ENCODE measurements at places on chromosomes 5 and 9.

DNA sequence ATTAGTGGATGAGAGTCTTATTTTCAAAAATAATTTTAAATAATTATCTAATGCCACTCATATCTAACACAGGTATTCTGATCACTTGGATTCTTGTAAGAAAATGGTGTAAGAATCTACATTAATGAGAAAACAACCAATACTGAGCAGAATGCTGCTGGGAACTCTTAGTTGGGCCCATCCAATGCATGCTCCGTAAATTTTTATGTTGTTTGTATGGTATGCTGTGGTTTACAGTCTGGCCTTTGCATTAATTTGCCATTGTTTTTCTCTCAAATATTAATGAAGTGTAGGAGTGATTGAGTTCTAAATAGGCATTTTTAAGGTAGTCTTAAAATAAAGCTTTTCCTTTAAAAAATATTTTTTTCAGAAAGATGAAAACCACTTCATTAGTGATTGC is 133.4 kb downstream of the ZSWIM6 start:
- DNase-seq, result no peak

GRCh38 chr5:80516826-80517225 is 28.9 kb downstream of the FAM151B start:
- DNase-seq, result no peak

DNA sequence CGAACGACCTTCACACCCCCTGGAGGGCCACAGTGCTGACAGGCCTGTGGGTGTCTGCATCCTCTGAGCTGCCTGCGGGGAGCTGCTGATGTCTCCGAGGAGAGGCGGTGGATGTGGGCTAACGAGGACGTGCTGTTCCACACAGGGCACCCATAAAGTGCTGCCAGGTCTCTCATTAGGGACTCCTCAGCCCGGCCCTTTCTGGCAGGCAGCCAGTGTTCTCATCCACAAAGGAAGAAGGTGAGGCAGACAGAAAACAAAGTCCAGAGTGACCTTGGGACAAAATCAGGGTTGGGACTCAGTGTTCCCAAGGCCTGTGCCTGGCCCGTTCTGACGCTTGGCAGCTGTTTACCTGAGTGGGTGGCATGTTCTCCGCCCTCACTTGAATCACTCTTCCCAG is 29.3 kb downstream of the CARTPT start:
- no peak for DNase-seq

DNA sequence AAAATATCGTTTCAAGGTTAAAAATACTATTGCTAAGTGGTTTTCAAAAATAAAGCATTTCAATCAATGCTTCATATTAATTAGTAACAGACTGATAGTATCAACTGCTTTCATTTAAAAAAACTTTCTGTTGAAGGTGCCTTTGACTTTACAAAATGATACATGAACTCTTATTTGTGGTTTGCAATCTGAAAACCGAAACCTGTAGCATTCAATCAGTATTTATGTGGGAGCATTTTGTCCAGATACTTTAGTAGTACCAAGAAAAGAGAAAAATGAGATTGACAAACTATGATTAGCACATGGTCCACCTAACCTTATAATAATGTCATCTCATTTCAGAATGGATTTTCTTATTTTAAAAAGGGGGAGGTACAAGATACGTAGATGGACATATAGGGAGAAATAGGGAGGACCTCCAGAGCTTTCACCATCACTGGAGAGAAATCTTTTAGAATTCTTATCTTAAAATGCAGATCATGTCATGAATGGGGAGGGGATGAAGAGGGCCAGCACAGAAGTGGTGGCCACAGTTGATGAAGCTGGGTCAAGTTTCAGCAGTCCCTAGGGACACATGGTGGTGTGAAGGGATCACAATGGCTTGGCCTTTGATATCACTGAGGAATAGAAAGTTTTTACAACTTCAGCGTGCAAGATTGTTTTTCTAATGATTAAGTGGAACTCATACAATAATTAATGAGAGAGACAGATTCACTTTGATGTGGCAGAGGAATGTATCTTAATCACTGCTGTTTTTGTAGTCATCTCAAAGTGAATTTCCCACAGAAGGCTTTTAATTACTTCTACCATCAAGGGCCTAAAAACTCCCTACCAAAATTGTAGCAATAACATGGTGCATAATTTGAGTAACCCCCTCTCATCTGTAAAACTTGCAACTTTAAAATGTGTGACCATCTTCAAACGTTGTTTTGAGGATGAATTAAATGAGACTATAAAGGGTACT is 322.3 kb upstream of the EDIL3 start:
- DNase-seq, result no peak

- no peak for DNase-seq
Measured at GRCh38 chr5:134732819-134733218, 5.5 kb upstream of the CAMLG start.

DNA sequence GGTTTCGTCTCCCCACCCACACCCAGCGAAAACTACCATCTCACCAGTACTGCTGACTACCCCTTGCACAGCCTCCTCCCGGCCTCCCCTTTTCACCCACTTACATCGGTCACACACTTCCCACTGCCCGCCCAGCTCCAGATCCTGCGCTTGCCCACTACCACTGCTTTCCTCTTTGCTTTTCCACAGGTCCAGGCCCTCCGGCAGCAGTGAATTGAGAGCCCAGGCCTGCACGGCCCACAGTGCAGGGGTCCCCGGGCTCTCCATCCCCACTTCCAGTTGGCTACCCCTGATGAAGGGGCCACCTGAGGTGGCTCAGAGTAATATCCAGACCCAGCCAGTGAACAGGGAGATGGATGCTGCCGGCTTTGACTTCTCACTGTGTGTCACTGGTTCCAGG is 120.2 kb upstream of the FSTL4 start:
- no peak for DNase-seq

DNA sequence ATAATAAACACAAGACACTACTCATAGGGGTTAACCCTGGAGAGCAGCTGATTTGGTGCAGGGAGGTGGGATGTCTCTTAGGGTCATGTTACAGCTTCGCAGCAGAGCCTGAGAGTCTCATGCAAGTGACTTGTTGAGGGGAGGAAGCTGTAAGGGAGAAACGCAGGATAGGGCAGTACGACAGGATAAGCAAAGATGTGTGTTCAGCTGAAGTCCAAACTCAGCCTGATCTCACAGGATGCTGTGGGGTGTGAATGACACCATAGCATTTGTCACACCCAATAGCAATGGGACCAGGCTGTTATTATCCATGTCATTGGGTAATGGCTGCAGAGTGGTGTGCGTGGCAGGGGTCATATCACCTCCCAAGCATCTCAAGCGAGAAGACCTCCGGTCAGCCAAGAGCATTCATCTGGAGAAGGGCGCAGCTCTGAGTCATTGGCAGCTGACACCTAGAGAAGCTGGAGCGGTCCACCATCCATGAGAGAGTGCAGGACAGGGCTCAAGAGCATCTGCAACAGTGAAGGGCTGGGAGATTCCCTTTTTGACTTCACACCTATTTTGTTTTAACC is 49.2 kb upstream of the RPL26L1 start:
- no peak for DNase-seq

DNA sequence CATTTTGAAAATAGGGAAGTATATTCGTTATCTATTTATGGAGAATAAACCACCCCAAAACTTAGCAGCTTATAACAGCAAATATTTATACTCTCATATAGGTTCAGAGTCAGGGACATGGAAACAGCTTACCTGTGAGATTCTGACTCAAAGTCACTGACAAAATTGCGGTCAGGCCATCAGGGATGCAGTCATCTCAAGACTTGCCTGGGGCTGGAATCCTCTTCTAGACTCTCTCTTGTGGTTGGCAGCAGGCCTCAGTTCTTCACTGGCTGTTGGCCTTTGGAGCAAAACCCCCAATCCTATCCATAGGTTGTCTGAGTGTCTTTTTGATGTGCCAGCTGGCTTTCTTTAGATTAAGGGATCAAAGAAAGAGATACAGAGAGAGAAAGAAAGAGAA is 275.6 kb downstream of the SEC61B start:
- DNase-seq, result no peak

GRCh38 chr9:115989831-115990230 is 163.8 kb upstream of the PAPPA start:
- no peak for DNase-seq

- no peak for DNase-seq
Measured at GRCh38 chr5:16891033-16891432, 45.1 kb downstream of the MYO10 start.

DNA sequence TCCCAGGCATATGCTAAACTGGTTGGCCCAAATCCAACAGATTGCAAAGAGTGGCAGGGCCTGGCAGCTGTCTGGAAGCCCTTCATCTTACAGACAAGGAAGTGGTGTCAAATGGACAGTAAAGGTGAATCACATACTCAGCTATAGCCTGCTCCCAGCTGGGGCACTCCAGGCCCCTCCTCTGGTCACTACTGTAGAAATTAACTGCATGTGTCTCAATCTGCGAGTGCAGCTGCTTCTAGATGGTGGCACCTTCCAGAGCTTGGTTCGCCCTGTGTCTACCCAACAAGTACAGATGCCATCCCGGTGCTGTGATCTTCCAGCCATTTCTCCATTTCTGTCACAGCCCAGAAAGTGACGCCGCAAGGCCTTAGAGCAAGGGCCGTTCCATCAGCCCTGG is 50.2 kb downstream of the OTULIN start:
- DNase-seq, result no peak

DNA sequence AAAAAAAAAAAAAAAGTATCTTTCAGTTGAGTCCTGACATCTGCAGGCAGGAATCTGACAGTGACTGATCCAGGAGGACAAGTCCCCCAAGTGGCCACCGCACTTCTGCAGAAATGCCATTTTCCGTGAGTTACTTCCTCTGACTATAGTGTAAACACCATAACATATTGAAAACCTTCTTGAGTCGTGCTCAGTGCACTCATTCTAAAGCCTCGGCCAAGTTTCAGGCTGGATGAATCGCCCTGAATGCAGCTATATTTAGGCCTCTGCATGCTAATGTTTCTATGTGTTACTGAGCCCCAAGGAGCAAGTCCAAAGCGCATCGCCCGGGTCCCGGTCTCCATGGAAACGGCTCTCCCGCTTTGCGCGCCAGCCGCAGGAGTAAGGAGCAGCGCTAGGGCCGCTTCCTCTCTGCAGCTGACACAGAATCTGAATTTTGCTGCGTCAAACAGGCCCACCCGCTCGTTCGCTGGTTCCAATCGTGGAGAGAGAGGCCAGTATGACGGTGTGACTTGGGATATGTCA is 335.4 kb downstream of the MSX2 start:
- DNase-seq, result no peak

- no peak for DNase-seq
Measured at GRCh38 chr9:36345103-36345846, 54.8 kb downstream of the RNF38 start.

- DNase-seq, result no peak
Measured at GRCh38 chr9:114180696-114181606, 25.6 kb downstream of the COL27A1 start.

DNA sequence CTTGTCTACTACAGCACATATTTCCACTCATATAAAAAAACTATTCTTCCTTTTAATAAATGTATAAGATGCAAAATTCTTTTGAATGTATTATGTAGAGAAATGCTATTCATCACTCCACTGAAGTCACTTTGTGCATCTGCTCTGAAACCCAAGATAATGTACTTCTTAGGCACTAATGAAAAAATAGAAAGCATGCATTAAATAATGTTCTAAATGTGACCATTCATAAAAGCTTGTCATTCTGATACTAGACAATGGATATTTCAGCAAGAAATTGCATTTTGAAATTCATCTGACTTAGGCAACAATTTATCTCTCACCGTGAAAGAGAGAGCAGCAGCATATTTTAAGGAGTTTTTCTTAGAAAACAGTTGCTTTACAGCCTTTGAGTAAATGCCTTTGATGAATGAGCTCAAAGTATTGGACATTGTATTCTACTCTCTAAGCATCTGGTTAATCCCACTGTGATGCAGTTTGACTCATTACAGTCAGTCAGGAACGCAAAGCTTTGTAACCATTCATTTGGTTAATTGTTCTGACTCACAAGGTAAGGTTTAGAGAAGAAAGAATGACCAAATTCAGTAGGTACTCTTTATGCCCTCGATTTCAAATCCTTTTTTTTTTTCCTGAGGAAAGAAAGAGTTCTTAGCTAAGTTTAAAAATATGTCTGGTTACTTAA is 2233.8 kb upstream of the C9orf72 start:
- DNase-seq, result no peak

- DNase-seq, result no peak
Measured at GRCh38 chr5:42858687-42859086, 47.0 kb upstream of the SELENOP start.

GRCh38 chr9:136213733-136214132 is 8.8 kb upstream of the LHX3 start:
- no peak for DNase-seq

- DNase-seq, result no peak
Measured at GRCh38 chr9:110338143-110338542, 480 bp upstream of the TXNDC8 start.

GRCh38 chr5:35908228-35908627 is 30.2 kb downstream of the CAPSL start:
- DNase-seq, result no peak

DNA sequence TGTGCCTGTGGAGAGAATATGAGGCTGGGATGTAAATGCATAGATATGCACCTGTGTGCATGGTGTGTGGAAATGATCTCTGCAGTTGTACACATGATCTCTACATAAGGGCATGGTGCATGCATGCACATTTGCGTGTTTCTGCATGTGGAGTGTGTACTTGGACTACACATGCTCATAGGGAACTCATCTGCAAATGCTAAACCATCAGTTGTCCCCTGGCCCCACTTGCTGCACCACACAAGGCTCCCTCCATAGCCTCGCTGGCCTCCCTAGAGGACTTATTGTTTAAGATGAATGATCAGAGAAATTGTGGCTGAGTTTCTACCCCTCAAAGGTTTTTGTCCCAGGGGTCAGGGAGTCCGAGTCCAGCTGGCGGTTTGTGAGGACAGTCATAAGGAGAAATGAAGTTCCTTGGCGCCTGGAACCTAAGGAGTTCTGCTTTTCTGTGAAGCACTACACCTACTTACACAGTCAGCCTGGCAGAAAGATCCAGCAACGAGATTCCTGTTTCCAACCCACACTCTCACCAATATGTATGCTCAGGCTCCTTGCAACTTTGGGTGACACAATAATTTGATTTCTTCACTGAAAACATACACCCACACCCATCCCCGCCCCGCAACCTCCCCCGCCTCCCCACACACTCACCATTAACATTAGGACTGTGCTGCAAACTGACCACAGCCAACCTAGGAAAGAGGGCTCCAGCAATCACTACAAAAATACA is 79.9 kb upstream of the CPEB4 start:
- no peak for DNase-seq

DNA sequence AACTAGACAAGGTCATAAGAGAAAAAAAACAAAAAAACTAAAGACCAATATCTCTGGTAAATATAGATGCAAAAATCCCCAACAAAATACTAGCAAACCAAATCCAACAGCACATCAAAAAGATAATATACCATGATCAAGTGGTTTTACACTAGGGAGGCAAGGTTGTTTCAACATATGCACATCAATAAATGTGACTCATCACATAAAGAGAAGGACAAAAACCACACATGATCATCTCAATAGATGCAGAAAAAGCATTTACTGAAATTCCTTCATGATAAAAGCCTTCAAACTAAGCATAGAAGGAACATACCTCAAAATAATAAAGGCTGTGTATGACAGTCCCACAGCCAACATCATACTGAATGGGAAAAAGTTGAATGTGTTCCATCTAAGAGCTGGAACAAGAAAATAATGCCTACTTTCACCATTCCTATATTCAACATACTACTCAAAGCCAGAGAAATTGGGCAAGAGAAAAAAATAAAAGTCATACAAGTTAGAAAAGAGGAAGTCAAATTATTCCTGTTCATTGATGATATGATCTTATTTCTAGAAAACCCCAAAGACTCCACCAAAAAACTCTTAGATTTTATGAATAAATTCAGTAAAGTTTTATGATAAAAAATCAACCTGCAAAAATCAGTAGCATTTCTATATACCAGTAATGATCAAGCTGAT is 72.2 kb upstream of the FAM169A start:
- no peak for DNase-seq

GRCh38 chr5:105167092-105167491 is 1604.5 kb upstream of the NUDT12 start:
- no peak for DNase-seq
